ENCODE measurements at places on chromosomes 5 and 9.

DNA sequence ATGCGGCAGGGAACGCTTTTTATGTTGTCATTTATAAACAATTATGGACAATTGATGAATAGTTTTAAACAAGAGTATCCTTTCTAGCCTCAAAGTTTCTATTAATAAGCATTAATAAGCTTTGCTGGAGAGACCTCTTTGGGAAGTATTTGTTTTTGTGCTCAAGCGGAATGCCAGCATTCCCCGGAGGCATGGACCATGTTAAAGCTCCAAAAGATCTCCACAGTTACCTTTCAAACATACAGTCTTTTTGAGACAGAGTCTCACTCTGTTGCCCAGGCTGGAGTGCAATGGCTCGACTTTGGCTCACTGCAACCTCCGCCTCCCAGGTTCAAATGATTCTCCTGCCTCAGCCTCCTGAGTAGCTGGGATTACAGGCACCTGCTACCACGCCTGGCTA is 9.6 kb downstream of the MSANTD3 start:
- DNase-seq, result no peak

- no peak for DNase-seq
These were observed 39.3 kb upstream of the TLX3 start for GRCh38 chr5:171269717-171270116.

GRCh38 chr9:98410185-98410697 is 154.8 kb upstream of the TBC1D2 start:
- DNase-seq, result no peak

DNA sequence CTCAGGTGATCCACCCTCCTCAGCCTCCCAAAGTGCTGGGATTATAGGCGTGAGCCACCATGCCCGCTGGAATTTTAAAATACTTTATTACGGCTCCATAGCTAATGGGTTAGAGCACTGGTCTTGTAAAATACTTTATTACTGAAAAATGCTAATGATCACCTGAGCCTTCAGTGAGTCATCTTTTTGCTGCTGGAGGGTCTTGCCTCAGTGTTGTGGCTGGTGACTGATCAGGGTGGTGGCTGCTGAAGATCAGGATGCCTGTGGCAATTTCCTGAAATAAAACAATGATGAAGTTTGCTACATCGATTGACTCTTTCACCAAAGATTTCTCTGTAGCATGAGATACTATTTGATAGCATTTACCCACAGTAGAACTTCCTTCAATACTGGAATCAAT is 26.0 kb upstream of the GNE start:
- DNase-seq, result no peak

- no peak for DNase-seq
These were observed 125.3 kb downstream of the TRIM32 start for GRCh38 chr9:116812231-116813030.

DNA sequence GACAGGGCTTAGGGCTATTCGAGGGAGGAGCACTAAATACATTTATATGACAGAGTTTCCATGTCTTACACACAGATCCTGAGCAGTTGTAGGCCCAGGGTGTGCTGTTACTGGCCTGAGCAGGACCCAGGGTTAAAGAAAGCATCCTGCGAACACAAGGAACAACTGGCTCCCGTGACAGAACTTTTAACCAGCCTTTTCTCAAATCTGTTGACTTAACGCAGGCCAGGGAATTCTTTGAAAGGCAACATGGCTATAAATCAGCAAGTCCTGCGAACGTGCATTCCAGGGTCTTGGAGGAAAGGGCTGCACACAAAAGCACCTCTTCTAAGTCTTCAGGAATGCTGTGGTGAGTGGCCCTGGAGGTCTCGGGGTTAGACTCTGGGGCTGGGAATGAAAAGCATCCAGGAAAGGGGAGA is 45.2 kb upstream of the ANKRD55 start:
- no peak for DNase-seq

DNA sequence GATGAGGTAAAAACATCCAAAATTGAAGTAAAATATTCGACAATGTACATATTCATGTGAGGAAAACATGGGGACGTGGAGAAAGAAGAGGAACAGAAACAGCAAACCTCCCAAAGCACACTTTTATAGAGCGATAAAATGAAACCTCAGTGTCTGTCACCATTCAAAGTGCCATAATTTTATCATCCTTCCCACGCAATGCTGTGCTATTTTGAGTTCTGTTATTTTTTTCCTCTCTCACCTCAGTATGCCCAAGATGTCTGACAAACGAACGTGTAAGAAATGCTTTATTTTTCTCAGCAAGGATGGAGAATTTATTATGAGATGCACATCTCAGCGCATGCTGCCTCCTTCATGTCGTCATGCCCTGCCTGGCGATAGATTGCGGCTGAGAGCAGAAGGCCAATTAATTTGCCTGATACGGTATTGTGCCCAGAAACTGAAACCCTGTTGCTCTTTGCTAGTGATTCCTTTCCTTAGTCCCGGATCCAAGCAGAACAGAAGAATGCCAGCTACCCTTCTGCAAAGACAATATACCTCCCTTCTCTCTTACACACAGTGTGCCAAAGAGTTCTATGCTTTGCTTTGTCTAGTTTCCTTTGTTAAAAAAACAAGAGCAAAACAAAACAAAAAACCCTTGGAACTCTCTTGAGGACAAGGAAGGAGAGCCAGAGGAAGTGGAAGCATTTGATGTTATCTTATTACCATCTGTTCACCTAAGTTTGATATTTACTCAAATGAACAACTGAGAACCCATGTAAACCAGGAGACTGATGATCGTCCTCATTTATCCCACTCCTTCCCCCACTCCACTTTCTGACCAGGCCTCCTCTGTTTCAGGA is 192.4 kb downstream of the SEMA6A start:
- DNase-seq, result no peak

DNA sequence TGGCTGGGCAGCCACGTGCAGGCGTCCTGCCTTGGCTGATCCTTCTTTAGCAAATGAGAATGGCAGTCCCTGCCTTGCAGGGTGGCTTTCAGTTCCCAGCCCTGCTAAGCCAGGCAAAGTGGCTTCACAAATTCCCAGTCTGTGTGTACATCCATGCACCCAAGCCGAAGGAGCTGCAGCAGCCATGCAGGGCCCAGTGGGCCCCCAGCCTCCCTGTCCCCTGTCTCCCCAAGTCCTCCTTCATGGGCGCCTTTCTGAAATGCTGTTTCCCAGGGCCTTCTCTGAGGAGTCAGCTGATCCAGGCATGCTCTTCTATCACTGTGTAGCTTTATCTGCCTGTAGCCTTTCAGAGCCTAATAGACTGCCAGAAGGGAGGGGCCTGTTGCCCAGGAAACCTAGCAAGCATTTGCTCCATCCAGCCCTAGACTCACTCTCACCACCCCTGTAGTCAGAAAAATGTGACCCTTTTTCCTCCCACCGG is 47.4 kb upstream of the SHC3 start:
- DNase-seq, result no peak

DNA sequence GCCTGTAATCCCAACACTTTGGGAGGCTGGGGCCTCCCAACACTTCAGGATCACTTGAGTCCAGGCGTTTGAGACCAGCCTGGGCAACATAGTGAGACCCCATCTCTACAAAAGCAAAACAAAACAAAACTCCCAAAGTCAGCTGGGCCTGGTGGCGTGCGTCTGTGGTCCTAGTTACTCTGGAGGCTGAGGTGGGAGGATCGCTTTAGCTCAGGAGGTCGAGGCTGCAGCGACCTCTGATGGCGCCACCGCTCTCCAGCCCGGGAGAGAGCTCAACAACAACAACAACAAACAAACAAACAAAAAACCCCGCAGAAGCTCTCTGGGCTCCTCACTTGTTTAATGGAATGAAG is 528 bp downstream of the ACOT12 start:
- no peak for DNase-seq

GRCh38 chr9:131575946-131576853 is 30.9 kb downstream of the PRRT1B start:
- DNase-seq, result no peak

DNA sequence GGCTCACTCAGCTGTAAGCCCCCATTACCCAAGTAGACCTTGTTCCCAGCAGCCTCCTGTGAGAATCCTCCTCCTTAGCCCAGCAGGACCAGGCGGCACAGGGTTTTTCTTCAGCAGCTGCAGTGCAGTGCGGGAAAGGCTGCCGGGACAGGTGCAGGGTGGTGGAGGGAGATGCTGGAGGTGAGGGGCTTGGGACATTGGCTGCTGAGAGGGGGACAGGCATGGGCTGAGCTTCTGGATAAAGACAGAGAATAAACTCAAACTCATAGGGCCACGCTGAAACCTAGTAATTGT is 174.7 kb downstream of the CACNA1B start:
- no peak for DNase-seq

DNA sequence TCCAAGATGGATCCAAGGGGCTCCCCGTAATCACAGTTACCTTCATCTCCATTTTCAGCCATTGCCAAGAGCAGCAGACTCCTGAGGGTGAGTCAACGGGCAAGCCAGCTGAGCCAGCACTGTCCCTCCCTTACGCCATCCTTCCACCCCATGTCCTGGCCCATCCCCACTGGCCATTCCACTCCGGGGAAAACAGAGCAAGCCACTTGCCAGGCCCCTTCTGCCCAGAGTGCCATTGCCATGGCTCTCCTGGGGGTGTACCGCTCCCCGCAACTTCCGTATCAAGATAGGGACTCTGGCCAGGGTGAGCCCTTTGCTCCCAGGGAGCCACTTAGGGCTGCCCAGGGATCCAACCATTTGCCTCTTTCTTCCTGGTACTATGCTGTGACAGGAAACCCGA is 48.9 kb upstream of the CDKN2AIPNL start:
- DNase-seq, result no peak

- no peak for DNase-seq
These were observed 4.6 kb upstream of the MYOZ3 start for GRCh38 chr5:150656191-150657132.

- no peak for DNase-seq
These were observed 46.7 kb downstream of the ROR2 start for GRCh38 chr9:91903126-91903911.

GRCh38 chr5:14590949-14591348 is 9.4 kb downstream of the OTULINL start:
- no peak for DNase-seq

GRCh38 chr9:91177661-91178280 is 183.9 kb downstream of the AUH start:
- no peak for DNase-seq

DNA sequence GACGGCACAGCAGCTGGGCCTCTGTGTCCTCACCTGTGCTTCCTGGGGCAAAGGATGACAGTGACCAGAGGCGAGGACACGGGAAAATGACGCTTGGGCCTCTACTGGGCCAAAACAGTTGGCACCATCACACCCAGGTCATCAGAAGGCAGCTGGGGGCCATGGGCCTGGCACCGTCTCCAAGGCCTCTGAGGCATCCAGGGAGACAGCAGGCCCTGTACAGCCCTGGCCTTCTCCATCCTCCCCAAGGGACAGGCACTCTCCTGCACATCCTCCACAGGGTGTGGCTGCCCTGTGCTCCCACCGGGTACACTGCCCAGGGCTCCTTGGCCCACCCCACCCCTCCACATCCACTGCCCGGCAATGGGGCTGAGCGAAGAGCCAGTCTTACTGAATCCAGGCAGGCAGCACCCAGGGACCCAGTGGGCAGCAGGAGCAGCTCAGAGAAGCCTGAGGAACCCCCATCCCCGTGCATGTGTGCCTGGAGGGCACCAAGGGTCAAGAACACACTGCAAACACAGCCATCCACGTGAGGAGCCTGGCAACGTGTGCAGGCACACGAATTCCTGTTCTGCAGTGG is 4.0 kb downstream of the LPCAT1 start:
- DNase-seq, result no peak

DNA sequence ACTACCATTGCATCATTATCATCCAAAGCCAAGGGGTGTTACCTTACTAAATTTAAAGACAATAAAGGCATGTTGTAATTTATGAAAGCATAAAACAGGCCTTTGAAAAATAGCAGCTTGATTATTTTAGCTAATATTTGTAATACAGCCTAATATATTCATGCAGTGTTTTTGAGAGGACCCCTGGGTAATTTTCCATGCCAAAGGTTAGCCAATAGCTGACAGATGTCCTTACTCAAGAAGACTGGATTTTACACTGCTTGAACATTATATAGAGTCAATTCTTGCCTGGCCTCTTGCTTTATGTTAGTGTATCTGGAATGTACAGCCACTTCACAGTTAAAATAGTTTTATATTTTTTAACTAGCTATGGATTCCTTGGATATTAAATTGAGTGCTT is 337.8 kb upstream of the PAPPA start:
- no peak for DNase-seq

- no peak for DNase-seq
These were observed 17.1 kb upstream of the GLIPR2 start for GRCh38 chr9:36119476-36119875.

DNA sequence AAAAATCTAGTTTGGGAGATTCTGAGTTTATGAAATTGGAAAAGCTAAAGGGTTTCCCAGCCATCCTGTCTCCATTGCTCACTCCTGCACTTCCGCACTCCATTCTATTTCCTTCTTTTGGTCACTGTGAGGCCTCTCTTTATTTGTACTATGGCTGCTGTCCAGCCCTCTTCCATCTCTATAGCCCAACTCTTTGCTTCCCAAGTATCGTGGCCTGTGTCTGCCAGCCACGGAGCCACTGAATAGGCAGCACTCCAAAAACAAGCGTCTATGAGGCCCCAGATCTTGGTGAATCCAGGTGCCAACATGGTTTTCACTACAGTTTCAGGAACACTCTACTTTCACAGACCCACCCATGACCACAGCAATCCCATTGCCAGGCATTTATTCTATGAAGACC is 37.2 kb downstream of the GRAMD2B start:
- no peak for DNase-seq

- DNase-seq, result no peak
These were observed 52.7 kb upstream of the TJP2 start for GRCh38 chr9:69121155-69122081.

DNA sequence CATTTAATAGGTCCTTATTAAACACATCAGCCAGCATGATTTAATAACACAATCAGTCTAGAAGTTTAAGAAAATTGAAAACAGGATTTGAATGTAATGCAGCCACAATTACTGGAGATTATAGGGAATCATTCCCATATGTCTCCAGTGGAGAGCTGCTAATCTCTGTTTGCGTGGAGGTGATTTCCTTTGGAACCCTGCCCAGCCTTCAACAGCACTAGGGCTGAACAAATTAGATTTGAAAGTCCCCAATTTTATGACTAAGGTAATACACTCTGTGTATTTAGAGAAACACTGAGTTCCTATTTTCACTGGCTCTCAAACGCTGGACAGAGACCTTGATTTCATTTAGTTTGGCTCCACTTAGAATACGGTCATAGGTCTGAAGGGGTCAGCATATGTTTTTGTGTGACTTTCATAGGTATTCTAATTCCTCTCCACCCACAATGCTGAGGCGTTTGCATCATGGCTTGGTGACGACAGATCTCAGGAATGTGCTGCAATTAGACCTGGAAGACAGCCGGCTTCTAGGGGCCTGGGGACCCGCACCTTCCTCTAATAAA is 508.3 kb downstream of the EBF1 start:
- DNase-seq, result no peak

- no peak for DNase-seq
These were observed 289.5 kb downstream of the DOCK8 start for GRCh38 chr9:503881-504852.

- no peak for DNase-seq
These were observed 54.7 kb downstream of the COL23A1 start for GRCh38 chr5:178535299-178536175.

DNA sequence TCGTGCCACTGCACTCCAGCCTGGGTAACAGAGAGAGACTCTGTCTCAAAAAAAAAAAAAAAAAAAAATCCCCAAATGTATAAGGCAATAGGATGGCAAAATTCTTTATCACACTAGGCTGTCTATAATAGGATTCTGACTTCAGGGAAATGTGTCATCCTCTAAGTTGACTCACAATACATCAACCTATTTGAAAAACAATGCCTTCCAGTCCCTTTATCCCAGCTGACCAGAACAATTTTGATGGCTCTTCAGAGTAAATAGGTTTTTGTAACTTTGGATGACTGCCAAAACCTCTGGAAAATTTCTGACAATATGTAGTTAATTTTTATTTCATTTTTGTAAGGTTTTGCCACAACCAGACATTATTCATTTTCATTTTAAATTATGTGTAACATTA is 184.1 kb downstream of the CCDC192 start:
- DNase-seq, result no peak
